ENCODE measurements at places on chromosomes 12 and 14.

DNA sequence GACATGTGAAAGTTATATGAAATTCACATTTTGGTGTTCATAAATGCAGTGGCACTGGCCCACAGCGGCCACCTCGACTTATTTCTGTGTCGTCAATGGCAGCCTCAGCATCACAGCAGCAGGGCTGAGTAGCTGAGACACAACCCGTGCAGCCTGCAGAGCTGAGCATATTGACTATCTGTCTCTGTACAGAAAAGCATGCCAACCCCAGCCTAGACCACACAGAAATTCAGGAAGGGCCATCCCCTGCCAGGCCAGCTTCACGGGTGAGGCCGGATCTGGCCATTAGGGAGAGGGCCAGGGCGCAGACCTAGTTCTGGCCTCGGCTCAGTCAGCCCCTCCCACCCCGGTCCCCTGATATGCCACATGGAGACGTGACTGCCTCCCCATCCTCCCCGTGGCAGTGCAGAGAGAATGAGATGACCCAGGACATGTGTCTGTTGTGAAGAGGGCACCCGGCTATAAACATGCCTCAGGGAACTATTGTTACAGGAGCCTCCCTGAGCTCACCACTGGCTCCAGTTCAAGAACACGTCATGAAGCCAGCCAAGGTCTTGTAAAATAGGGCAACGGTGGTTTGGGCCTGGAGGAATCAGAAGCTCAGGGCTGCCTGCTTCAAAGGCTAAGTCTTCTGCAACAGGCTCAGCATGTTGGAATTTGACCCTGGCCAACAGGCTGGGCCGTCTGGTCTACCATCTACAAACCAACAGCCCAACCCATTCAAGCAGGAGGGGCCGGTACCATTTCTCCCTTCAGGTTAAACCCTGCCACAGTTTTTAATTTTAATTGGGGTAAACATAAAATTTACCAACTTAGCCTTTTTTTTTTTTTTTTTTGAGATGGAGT lies 25.5 kb downstream of the SCARB1 start:
- DNase-seq: peak; percentile 88

DNA sequence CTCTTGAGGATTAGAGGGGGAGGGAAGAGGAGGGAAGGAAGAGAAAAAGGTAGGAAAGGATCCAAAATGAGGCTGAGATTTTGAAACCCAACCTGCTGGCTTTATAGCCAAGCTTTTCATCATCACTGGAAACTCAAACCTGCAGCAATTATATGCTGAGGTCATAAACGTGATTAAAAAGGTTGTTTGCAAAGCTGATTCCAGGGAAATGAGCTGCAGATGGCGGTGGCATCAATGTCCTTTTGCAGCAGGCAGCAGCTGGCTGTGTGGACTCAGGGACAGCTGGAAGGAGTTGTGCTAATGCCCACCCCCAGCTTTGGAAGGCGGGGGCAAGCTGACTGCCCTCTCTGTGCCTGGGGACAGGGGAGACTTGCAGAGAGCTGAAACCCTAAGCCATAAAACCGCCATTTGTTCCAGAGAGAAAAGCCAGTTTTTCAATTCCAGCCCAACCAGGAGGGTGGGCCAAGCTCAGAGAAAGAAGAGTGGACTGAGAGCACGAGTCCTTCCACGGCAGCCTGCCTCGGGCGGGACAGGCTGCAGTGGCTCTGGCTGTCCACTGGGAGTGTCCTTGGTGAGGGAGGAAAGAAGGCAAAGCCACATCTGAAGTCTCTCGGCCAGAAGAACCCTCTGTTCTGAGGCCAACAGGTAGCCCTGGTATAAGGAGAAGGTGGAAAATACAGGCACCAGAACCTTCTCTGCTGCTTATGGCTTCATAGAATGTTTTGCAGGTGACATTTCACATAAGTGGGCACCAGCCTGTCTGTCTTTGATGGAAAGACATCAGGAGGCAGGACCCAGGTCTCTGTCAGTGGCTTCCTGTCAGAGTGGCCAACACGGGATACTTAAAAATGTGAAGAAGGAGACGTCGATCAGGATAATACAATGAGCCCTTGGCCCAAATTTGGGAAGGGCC lies 90.7 kb downstream of the SINHCAF start:
- no peak for DNase-seq

DNA sequence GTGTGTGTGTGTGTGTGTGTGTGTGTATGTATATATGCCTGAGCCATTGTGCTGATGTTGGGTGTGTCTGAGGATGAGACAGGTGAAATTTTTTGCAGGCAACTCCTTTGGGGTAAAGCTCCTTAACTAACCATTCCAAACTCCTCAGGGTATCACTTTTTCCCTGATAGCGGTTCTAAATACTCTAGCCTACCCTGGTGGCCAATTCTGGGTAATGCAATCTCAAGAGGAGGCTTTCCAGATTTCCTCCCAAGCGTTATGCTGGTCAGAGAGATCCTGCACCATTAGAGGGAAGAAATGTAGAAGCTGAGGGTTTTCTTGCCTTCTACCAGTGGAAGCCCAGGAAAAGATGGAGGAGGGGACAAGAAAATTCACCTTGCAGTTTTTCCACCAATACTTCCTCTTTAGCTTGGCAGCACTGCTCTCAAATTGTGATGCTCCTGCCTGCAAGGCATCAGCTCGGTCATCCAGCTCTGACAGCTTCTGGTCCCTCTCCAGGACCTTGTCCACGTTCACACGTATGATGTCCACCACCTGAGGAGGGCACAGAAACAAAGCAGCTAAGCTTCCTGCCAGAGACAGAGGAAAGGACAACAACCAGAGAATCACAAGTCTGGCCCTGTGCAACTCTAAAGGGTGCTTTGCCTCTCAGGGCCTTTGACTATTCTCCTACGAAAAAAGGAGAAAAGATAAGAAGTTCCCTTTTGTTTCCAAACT lies 4.9 kb downstream of the VAMP1 start:
- DNase-seq: no peak

DNA sequence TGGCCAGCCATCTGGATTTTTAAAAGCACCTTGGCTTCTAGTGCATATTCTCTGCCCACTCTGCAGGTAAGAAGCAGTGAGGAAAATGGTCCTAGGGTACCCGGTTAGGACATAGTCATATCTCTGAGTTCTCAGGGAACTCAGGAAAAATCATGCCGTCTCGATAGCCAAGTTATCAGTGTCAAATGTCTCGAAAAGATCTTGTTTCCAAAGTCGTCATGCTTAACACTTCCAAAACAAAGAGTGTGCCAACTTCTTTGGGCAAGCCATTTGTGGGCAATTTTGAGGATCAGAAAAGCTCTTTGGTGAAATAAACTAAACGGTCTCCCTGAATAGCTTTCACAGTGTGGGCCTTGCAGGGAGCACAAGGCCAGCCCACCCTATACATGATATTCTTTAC lies 39.2 kb downstream of the RASSF3 start:
- no peak for DNase-seq

DNA sequence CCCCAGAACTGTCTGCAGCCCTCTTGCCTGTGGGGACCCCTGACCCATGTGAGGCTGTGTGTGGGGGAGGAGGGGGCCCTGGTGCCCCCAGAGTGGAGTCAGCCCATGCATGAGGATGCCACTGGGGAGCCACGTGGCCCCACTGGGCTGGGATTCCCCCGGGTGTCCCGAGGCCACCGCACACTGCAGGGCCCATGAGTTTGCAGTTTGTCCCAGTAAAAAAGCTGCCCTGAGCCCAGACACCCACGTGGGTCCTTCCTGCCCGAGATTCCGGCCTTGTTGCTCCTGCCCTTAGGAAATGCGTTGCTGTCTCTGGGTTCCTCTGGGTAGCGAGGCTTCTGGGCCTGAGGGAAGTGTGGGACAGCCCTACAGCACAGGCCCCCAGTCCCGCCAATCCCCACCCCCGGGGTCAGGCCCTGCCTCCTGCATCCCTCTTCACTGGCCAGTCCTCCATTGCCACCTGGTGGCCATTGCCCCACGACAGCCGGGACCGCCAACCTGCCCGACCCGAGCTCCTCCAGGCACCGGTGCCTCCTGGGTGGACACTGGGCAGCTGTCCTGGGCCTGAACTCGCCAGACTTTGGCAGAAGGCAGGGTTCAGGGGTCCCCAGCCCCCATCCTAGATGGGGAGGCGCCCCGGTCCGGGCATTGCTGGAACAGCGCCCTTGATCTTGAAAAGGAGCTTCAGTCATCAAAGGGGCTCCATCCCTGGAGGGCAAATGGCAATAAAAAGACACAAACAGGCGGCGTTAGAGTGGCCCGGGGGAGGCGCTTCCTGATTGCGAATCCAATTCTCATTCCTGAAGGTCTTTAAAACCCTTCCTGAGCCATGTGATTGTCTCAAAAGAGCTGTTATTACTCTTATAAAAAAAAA lies 15.6 kb upstream of the C14orf180 start:
- no peak for DNase-seq

DNA sequence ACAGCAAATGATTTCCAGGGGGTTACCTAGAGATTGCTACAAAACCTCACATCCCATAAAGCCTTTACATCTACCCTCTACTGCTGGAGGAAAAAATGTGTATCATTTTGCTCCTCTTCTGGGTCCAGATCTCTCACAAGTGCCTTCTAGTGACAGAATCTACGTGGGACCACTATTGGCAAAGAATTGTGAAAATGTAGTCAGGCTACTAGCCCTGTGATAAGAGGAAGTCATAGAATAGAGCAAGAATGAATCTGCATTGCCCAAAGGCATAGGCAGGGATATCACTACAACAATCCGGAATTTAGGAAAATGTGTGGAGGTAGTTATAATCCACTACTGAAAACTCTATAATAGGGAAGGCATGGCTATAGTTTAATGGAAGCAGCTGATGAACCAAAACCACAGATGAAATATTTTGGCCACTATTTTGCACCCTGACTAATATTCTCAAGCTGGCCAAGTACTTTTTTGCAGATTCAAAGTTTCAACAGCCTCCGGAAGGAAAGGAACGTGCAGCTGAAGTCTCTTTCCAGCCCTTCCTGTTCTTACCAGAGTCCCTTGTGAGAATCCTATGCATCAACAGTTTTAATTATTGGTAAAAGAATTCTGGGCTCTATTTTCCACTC lies 176.8 kb downstream of the PHLDA1 start:
- no peak for DNase-seq

- DNase-seq: no peak
Observed at GRCh38 chr14:24430682-24431568, 1.2 kb downstream of the KHNYN start.

- no peak for DNase-seq
Observed at GRCh38 chr12:86530996-86531655, 274.9 kb upstream of the MGAT4C start.

DNA sequence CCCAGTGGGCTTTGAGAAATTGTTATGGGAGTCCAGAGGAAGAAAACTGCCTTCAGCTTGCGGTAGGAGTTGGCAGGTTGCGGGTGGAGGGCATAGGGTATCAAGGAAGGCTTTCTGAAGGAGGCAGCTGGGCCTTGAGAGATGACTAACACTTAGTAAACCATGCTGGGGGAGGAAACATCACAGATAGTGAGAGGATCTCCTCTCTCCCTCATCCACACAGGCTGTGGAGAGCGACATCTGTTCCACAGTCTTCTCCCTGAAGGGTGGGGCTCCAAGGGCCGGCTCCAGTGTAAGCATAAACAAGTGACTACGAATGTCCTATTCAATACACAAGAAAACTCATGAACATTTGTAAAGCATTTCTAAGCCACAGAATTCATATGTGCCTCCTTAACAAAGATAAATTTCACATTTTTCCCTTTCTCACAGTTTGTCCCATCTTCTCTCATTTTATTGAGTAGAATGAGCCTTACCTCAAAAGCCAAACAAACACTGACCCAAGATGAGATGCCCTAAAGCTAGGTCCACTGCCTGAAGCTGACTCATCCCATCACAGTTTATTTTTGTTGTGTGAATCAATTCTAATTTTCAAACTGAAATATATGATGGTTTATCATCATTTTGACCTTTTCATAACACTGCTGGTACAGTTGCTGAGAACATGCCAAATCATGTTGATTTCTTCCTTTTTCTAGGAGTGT lies 227.9 kb downstream of the SLC25A21 start:
- no peak for DNase-seq

GRCh38 chr12:45596366-45596765 lies 133.1 kb upstream of the ARID2 start:
- DNase-seq: no peak

- DNase-seq: no peak
Observed at GRCh38 chr12:14883686-14884085, 2.0 kb downstream of the MGP start.

DNA sequence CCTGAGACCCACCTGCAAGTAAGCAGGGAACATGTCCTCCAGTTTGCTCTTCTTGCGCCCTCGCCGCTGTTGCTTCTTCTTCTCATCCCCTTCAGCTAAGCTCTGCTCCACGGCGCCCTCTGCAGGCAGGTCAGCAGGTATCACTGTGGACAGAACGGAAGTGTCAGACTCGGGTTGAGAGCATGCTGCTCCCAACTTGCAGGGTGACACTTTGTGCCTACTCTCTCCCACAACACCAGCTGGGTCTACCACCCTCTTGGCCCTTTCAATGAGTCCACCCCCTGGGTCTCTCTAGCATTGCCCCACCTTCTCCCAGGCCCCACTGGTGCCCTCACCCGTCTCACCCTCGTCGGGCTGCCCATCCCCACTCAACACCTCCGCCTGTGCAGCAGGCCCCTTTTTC lies 16.7 kb downstream of the KMT2D start:
- DNase-seq: no peak

GRCh38 chr12:54526812-54527630 lies 22.4 kb upstream of the PDE1B start:
- DNase-seq: no peak

DNA sequence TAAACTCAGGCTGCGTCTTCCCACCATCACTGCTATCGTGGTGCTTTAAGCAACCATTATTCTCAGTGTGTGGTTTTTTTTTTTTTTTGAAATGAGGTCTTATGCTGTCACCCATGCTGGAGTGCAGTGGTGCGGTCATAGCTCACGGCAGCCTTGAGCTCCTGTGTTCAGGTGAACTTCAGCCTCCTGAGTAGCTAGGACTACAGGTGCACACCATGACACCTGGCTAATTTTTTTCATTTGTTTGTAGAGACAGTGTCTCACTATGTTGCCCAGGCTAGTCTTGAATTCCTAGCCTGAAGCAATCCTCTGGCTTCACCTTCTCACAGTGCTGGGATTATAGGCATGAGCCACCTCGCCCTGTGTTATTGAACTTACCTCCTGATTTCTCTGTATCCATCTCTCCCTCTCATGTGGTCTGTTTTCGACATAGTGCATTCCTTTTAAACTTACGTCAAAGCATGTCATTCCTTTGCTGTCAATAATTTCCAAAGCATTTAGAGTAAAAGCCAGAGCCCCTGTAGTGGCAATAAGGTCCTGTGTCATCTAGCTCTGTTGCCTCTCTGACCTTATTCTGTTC lies 255.5 kb downstream of the SNAPC1 start:
- no peak for DNase-seq

GRCh38 chr14:80638620-80639515 lies 302.7 kb downstream of the CEP128 start:
- DNase-seq: no peak

- DNase-seq: no peak
Observed at GRCh38 chr12:5451251-5451650, 19.3 kb downstream of the NTF3 start.

GRCh38 chr12:1234073-1234472 lies 243.1 kb downstream of the ERC1 start:
- DNase-seq: no peak

Data from brain pericyte (primary cell).